HTR-8/SVneo (cell line): ENCODE measurements at places on chromosomes 12 and 14.
A peak's percentile ranks its signal among the peaks of the same experiment; 100 is the strongest.

- DNase-seq: peak; percentile 98
These were observed 864 bp downstream of the DNAJC22 start for GRCh38 chr12:49347311-49348193.

DNA sequence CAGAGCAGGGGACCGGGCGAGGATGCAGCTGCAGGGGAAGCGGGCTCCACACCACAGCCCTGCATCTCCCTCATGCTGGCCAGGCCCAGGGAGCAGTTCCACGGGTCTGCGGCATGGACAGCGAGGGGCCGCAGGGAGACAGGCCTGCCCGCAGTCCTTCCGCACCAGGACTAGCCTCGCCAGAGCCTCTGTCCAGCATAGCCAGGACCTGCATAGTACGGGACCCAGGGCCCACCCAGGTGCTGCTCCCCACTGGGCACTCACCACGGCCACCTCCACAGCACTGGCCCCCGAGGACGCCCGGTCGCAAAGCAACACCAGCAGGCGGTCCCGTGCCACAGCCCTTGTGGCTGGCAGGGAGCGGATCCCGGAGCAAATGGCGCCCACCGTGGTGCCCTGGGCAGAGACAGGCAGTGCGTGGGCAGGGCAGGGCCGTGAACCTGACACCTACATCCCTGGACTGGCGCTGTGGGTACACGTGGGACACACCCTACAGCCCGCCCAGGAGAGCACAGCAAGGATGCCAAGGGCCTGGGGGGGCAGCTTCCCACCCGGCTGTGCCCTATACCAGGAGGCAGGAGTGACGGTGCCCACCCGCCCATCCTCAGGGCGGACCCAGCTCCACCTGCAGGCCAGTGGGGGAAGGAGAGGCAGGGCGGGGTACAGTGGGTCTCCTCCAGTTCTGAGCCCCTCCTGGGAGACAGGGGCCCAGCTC lies 23.8 kb downstream of the JAG2 start:
- no peak for DNase-seq

- DNase-seq: no peak
These were observed 27.8 kb downstream of the RPGRIP1 start for GRCh38 chr14:21307637-21308036.

DNA sequence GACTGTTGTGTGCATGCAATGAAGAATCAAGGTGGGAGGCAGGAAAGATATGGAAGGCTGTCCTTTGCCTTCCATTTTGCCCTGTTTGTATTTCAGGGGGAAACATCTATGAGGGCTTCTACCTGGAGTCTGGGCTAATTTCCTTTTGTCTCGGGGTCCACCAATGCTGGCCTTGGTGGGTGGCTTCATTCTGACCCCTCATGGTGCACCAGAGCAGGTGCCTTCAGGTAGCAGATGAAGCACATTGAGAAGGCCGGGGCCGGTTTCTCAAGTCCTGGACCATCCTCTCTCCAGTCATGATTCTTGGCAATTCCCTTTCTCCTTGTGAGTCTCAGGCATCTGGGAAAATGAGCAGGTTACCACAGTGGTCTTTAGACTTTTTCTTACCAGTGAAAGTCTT lies 47.2 kb downstream of the RPH3A start:
- no peak for DNase-seq

DNA sequence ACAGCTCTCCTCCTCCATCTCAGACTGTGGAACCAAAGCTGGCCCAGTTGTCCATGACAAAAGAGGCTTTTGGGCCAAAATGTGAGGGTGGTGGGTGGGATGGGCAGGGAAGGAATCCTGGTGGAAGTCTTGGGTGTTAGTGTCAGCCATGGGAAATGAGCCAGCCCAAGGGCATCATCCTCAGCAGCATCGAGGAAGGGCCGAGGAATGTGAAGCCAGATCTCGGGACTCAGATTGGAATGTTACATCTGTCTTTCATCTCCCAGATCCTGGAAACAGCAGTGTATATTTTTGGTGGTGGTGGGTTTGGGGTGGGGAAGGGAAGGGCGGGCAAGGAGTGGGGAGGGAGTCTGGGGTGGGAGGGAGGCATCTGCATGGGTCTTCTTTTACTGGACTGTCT lies 11.8 kb upstream of the TAMALIN start:
- no peak for DNase-seq

GRCh38 chr12:124432376-124432775 lies 135.0 kb downstream of the NCOR2 start:
- no peak for DNase-seq

GRCh38 chr12:106416273-106416672 lies 58.7 kb downstream of the POLR3B start:
- no peak for DNase-seq

DNA sequence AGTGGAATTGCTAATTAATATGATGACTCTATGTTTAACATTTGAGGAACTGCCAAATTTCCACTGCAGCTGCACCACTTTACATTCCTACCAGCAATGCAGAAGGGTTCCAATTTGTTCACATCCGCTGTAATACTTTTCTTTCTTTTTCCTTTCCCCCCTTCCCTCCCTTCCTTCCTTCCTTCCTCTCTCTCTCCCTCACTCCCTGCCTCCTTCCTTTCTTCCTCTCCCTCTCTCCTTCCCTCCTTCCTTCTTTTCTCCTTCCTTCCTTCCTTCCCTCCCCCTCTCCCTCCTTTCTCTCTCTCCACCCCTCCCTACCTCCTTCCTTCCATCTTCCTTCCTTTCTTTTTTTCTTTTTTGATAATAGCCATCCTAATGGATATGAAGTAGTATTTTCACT lies 3.2 kb upstream of the PFKM start:
- no peak for DNase-seq

- DNase-seq: no peak
These were observed 702.7 kb downstream of the MED13L start for GRCh38 chr12:115574826-115575225.

DNA sequence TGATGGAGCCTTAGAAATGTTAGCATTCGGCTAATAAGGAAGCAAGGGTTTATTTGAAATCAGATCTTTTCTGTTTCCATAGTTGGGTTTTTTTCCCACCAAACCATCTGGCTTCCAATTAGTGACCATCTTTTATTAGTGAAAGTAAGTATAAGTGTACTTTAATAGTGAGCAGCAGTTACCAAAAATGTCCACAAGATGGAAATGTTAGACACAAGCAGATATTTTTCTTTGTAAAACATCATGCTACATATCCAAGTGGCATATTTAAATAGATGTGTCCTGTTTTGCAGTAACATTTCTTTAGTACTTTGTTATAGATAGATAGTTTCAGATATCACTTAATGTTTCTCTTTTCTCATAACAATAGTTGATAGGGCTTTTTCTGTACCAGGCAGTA lies 28.8 kb downstream of the YEATS4 start:
- DNase-seq: peak; percentile 11

- DNase-seq: no peak
These were observed 18.0 kb upstream of the GUCY2C start for GRCh38 chr12:14714437-14714836.

- no peak for DNase-seq
These were observed 12.5 kb upstream of the STRN3 start for GRCh38 chr14:31038521-31039166.

GRCh38 chr12:11622876-11623281 lies 26.6 kb upstream of the ETV6 start:
- no peak for DNase-seq

DNA sequence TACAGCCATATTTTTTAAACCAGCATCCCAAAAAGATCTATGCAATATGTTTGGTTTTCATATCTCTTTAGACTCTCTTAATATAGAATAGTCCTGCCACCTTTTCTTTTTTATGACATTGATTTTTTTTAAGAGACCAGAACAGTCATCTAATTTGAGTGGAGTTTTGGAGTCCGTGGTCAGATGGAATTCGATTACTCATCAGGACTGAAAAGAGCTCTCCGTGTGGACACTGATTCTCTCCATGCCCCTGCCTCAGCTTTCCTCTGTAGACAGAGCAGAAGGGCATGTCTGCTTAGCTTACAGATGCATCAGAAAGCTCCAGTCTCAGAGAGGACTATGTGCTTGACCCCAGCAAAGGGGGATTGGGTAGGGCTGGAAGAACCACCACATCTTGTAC lies 27.8 kb downstream of the SMCO2 start:
- peak; percentile 47 for DNase-seq

- peak; percentile 54 for DNase-seq
These were observed 258.4 kb upstream of the HMGA2 start for GRCh38 chr12:65565601-65566560.
